Naive thymus-derived CD4-positive, alpha-beta T cell (primary cell): ENCODE measurements at places on chromosomes 3 and 15. TPM values are rescaled to one million over a fixed set of nuclear protein-coding genes. Genes with fewer than 3 reads are reported as not detected.

The CATSPER2 gene
- total RNA-seq, result 12.3 TPM

The PARP15 gene
- total RNA-seq, result 70.0 TPM

The AP3S2 gene
- 31.7 TPM for total RNA-seq

The GLDN gene
- total RNA-seq, result not detected in 2 replicates

The CKMT1A gene
- total RNA-seq, result not detected

The MYLK gene
- total RNA-seq, result not detected

The CNTN3 gene
- total RNA-seq, result not detected

The SCG5 gene
- total RNA-seq, result 0.79 TPM

The LRRC3B gene
- not detected in 2 replicates for total RNA-seq
